ENCODE measurements at places on chromosomes 16 and 17.

GRCh38 chr16:23557779-23558702, 514 bp downstream of the UBFD1 start:
- no peak for DNase-seq

GRCh38 chr17:72191921-72192799, 71.3 kb downstream of the SOX9 start:
- no peak for DNase-seq

DNA sequence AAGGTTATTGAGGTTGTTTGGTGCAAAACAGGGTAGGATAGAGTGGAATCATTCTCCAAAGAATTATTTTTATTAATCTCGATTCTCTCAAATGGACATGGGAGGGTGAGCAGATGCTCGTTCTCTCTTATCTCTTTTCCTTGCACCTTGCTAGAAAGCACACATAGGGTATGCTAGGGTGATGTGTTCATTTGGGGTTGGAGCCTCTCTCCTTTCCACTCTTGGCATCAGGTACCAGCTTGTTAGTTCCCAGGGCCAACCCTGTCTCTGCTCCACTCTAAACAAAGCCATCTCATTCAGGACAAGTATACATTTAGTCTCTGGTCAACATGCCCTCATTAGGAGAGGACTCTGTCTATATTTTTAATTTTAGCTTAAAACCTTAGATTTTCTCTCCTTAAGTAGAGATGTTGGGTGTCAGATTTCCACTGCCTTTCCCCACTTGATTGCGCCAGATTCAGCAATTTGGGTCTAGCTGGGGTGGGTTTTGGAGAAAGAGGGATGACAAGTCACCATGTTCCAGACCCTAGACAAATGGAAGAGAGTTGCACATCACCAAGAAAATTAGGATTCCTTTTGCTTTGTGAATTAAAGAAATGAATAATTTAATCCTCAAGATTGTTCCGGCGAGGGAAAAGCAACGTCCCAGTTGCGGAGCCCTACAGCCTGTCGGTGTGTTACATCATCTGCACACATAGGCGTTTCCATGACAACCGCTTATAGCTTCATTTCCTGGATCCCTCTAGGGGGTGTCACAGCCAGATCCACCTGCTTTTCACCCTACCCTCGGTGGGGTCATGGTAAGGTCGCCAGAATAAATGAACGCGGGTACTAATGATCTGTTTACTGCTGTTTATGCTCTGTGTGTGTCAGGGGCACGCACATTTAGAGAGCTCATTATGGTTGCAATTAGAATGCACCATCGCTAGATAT, 41.6 kb downstream of the SNX11 start:
- no peak for DNase-seq

- no peak for DNase-seq
Observed at GRCh38 chr16:31188450-31189411, 8.8 kb downstream of the FUS start.

GRCh38 chr17:54780238-54780637, 120.4 kb upstream of the TOM1L1 start:
- no peak for DNase-seq

- no peak for DNase-seq
Observed at GRCh38 chr16:57544124-57544653, 1.7 kb downstream of the ADGRG5 start.

DNA sequence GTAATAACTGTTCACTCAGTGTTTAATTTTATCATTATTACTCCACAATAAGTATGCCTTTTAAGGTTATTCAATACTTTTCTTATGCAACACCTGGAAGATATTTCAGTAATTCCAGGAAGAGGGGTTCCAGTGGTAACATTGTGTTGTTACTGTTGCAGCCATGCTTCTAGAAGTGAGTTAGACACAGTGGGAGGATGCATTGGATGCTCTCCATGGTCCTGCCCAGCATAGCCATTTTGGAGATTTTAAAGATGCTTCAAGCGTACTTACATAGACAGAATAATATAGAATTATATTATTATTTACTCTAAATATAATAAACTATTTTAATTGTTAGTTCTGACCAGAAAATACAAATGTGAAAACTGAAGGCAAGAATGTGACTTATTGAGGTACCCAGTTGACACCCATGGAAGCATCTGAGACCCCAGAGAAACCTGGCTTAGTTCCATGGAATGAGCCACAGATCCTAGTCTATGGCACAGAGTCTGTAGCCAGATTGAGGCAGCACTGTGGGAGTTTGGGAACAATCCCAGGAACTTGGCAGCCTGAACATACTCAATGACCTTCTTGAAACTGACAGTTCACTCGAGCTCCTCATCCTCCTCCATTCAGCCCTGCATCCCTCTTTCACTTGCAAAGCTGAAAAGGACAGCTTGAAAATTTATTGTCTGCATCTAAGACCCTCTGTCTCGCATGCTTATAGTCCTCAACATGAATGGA, 190.1 kb upstream of the HS3ST4 start:
- no peak for DNase-seq

DNA sequence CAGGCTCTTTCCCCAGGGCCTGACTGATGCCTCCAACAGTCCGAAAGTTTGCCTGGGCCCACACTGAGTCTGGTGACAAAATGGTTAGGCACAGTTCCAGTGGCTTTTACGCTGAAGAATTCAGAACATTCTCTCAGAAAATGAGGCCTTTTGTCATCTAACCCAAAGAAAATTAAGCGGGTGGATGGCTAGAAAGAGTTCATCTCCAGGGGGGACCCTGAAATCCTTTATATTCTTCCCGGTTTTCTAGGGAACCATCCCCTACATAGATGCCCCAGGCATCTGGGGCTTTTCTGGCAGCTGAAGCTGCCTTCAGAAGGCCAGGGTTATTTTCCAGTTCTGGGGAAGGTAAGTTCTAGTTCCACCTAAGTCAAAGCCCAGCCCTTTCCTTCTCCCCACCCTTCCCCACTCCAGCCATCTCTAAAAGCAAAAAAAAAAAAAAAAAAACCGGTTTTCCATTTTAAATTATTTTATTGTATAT, 2.2 kb downstream of the RASD1 start:
- no peak for DNase-seq

DNA sequence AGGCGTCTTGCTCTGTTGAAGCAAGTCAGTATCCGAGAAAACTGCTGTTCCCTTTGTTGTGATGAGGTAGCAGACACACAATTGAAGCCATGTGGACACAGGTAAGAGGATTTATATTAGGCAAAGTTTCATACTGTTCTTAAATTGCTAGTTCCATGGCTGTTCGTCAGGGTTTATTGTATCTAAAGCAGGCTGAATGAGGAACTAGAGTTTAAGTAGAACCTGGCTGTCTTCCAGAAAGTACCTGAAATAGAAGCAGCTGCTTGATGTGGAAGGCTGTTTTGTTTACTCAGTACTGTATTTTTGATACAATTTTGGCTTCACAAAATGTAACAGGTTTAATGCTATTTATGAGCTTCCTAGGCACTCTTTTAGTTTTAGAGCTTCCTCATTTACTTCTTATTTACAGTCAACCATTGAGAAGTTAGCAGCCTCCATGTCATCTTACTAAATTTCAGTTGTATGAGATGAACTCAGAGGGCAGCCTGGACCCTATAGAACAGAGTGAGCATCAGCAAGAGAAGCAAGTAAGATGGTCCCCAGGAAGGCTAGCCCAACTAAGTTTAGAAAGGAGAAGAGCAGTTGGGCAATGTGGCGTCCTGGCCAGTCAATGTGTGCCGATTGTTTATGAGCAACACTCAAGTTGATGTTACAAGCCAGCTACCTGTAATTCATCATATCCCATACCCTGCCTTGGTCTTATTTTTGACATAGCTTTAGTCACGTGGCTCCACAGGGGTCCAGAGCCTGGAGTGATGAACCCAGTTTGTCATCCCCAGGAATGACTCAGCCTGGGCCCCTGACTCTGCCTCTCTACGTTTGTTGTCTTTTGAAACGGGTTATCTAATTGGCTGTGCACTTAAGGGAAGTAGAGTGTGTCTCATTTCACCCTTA, 9.7 kb upstream of the ARL2BP start:
- peak; percentile 12 for DNase-seq

DNA sequence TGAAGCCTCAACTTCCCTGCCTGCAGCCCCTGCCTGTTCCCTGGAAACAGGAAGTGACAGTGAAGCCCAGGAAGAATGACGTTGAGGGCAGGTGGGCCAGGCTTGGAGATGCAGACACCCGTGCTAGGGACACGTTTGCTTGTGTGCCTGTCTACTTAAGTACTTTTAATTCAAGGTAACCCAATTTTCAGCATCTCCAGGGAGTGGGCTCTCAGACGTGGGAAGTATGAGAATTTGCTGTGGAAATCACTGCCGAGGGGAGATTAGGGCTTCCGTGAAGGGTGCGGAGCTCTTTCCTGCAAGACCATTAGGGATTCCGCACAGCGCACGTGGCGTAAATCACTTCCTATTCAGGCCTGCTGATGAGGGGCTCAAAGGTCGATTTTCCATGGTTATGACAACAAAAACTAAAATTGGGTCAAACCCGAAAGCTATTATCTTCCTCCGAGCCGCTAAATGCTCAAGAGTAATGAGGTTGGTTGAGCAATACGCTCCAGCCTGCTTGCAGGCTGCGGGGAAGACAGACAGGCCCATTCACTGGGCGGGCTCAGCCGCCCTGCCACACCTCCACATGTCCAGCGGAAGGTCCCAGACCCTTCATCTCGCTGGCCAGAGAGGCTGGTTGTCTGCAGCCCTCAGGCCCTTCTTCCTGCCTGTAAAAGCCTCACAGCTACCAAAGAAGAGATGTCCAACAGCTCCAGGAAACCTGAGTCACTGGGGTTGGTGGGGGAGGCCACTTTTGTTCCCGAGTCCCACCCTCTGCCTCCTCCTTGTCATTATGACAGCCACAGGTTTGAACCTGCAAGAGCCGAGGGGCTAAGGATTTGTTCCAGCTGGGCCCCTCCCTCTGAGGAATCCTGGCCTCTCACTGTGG, 109.9 kb downstream of the RBFOX3 start:
- no peak for DNase-seq

DNA sequence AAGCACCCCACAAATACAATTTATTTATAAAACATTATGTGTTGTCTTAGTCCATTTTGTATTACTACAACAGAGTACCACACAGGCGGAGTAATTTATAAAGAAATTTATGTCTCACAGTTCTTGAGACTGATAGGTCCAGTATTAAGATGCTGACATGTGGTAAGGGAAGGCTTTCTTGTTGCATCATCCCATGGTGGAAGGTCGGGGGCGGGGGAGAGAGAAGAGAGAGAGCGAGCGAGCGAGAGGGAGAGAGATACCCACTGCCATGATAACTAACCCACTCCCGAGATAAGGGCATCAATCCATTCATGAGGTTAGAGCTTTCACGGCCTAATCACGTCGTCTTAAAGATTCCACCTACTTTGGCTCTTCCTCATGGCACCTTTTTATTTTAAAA, 117.8 kb downstream of the KCNJ12 start:
- DNase-seq: no peak

DNA sequence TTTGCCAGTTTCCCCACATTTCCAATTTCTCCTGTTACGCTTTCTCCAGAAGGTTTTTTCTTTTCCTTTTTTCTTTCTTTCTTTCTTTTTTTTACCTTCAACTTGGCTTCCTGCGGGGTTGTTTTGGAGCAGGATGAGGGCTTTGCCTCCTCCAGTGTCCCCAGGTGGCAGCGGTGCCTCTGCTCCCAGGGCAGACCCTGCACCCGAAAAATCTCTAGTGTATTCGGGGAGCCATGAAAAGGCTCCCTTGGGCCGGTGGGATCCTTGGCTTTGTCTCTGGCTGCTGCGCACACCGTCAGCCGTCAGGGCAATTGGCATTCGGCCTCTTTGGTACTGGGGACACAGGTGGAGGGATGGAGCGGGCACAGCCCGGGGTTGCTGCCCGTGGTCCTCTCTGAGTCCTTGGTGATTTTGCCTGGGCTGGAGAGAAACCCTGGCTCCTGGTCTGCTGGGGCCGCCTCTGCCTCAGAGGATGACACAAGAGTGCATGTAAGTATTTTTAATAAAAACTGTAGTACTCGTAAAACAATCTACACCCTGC, 846 bp downstream of the ITGB3 start:
- DNase-seq: no peak

GRCh38 chr17:79991140-79991923, 44.3 kb downstream of the TBC1D16 start:
- peak; percentile 84 for DNase-seq

Data from CD4-positive, alpha-beta T cell treated with Interleukin-2 at 100 ng/mL for 4 hours (primary cell).